ENCODE measurements at places on chromosomes 16 and 17.

DNA sequence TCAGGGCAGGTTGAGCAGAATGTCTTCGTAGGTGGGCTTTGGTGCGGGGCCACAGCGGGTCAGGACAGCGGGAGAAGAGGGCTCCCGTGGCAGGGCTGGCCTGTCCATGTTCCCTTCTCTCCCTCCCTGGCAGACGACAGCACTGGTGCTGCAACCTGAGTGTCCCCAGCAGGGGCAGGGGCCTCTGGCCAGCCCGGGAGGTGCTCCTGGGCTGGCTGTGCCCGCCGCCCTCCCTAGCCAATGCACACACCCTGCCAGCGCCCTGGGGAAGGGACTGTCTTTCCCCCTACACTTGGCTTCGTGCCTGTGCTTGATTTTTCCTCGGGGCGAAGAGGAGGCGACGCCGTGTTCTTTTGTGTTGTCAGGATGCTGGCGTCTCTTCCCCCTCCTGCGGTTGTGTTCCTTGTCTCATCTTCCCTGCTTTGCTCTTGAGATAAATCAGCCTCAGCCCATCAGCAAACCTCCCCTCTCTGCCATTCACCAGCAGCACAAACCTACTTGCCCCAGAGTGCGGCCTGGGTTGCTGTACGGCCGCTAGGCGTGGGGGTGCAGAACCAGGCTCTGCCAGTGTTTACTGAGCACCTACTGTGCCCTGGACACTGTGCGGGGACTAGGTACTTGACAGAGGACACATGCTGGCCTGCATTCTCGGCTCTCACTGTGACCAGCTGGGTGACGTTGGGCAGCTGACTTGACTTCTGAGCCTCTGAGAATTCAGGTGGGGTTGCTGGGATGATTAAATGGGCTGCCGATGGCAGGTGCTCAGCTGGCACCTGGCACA is 237.3 kb upstream of the CIBAR2 start:
- DNase-seq: peak; percentile 34

GRCh38 chr17:48107137-48108055 is at the start of gene SNX11:
TSS of gene SNX11 (plus strand) at chr17:48107766. CDS start at chr17:48112044, 4,278 bp downstream.
- DNase-seq: peak; percentile 93

DNA sequence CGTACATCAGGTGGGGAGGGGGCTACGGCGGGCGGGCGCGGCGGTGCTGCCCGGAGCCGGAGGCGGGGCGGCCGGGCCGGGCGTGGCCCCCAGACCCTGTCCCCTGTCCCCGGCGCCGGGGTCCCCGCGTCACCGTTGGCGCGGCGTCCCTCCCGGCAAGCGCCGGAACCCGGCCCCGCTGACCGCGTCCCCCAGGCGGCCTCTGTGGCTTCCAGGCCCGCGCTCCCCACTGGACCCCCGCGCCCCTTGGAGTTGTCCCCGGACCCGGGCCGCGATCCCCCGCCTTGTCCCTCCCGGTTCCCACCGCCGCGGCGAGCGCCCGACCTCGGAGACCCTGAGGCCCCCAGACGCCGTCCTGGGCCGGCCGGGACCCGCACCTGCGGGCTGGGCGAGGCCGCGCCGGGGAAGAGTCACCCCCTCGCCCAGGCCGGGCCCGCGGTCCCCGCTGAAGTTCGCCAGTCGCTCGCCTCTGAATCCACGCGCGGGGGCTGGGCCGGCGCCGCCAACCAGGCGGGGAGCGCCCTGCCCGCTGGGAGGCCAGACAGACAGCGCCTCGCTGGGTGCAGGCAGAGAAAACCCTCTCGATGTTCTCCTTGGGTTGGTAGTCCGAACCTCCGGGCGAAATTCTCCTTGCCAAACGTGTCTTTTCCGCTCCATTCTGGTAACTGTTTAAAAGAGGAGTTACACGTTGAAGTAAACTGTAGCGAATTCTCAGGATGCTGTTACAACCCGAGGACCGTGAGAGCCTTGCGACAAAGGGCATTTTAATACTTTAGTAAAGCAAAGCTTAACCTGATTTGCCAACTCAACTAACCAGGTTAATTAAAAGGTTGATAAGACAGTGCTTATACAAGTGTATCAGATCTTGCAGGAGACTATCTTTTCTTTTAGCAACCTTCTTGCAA is 761 bp downstream of the GAN start:
- DNase-seq: no peak

- no peak for DNase-seq
These were observed 173.0 kb downstream of the KATNIP start for GRCh38 chr16:27722892-27723450.

DNA sequence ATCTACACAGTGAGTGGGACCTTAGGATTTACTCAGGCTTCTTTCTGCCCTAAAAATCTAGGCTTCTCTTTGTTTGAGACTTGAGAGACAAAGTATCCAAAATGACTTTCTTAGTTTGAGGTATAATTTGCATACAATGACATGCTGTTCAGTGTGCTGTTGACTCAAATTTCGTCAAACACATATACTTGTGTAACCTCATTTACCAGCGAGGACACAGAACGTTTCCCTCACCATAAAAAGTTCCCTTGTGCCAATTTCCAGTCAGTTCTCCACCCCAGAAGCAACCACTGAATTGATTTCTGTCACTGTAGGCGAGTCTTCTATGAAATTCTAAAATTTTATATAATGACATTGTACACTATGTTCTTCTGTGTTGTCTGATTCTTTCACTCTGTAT is 68.0 kb upstream of the MAF start:
- no peak for DNase-seq

DNA sequence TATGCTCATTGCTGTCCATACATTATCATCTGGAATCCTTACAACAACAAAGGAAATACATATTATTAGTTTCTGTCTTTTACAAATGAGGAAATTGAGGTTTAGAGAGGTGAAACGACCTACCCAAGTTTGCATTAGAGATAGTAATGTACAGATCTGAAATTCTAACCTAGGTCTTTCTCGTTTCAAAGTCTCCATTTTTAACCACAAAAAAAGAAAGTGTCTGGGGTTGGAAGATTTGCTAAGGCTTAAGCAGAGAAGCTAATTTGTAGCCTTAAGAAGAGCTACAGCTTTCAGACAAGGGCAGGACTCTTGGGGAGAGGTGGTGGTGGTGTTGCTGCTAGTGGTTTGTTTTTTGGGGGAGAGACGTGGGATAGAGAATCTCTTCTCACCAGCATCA is 19.2 kb downstream of the CIITA start:
- no peak for DNase-seq

- DNase-seq: no peak
These were observed 10.7 kb downstream of the TACO1 start for GRCh38 chr17:63611354-63611753.

- no peak for DNase-seq
These were observed 33.5 kb downstream of the SRL start for GRCh38 chr16:4208341-4208751.

GRCh38 chr17:76255801-76256429 is 9.2 kb upstream of the UBALD2 start:
- DNase-seq: no peak

DNA sequence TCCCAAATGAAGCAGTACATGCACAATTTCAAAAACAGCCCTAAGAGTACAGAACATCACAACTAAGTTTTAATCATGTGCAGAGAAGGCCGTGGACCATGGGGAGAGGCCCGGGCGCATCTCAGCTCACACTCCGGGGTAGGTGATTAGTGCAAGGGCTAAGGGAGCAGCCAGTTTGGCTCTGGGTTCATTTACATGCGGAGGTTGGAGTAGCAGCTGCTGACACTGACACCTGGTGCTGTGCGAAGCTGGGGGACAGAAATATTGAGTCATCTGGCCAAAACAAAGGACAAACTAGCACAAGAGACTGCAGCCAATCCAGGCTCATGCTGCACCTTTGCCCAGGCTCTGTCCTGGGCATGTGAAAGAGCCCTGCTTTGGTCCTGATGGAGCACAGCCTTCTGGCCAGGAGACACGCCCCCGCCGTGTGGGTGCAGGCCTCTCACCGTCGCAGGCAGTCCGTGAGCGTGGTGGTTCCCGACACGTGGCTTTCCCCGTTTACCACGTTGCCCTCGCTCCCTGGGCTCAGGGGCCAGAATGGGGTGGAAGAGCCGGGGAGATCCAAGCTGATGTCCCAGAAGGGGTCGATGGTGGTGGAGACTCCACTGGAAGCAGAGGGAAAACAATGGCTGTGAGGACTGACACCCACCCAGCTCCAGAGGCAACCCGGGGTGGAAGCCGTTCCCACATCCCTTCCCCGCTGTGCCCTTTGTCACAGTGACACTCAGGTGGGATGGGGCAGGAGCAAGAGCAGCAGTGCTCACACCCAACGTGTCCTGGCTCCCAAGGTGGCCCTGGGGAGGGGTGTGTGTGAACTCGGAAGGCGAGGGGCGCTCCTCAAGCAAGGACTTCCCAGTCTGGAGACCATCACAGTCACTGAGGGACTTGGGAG is 31.9 kb downstream of the USP22 start:
- DNase-seq: no peak

GRCh38 chr17:4204190-4204589 is 59.6 kb downstream of the ANKFY1 start:
- DNase-seq: no peak

DNA sequence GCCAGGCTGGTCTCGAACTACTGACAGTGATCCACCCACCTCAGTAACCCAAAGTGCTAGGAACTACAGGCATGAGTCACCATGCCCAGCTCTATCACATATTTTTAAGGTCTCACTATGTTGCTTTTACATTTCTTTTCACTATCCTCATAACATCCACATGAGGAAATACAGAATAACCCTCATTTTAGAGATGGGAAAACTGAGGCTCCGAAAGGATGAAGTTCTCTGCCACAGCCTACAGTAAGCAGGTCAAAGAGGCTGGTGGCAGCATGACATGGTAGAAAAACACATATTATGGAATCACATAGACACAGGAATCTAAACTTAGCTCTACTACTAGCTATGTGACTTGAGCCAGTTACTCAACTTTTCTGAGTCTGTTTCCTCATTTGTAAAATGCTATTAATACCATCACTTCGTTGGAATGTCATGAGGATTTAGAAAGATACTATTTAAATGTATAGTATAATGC is 32.2 kb downstream of the APPBP2 start:
- no peak for DNase-seq

DNA sequence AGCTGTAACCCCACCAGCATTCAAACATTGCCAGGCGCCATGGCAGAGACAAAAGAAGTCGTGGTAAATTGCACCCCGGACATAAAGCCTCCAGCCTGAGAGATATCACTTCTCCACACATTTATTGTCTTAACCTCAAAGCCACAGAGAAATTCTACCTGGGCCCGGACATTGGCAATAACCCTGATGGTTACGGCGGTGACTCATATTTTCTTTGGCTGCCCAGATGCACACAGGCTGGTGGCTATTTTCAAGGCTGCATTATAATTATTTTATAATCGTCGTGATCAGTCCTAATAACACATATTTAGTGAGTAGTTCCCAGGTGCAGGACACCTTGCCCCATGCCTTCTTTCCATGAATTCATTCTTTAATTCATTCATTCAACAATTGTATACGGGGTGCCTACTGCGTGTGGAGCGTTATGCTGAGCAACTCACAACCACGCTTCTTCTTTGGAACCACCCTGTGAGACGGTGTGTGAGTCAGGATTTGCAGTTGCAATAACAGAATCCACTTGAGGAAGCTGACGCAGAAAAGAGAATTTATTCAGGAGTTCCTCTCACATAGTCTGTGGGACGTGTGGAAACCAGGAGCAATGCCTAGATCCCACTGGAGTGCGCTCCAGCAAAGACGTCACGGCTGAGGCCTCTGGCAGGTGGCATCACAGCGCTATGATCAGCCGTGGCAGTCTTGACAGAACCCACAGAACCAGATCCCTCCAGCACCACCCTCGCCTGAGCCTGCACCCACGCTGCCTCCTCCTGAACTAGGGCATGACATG is 245.7 kb downstream of the FOXL1 start:
- DNase-seq: no peak

- DNase-seq: no peak
These were observed 3.5 kb upstream of the APRT start for GRCh38 chr16:88815227-88815626.

DNA sequence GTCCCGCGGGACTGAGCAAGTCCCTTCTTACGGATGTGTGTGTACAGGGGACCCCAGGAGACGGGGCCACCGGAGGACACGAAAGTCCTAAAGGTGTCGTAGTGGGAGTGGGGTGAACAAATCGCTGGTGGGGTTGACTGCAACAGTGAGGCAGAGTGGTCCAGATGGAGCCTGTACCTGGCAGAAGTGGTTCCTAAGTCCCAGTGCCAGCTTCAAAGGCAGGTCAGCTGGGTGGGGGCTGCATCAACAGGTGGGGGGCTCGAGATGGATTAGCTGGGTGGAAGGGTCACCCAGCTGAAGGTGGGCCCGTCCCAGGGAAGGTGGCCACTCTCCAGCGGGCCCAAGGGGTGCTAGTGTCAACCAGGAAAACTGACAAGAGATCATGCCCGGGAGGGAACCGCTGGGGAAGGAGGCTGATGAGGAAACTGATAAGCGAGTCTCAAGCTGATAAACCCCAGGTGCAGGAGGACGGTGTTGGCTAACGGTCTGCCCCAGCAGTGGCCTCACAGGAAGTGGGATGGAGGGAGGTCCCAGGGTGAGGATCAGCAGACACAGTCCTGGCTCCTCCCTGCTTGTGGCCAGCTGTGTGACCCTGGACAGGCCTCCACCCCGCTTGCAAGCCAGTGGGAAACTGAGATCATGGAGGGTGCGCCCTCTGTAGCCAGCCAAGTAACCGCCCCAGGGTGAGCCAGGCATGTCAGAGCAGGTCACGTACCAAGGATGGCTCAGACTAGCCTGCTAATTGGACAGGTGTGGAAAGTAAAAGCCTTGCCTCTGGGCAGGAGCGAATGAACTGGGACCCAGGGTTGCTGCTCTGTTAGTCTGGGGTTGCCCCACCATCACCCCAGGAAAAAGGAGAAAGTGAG is 1.0 kb downstream of the ORAI3 start:
- no peak for DNase-seq

DNA sequence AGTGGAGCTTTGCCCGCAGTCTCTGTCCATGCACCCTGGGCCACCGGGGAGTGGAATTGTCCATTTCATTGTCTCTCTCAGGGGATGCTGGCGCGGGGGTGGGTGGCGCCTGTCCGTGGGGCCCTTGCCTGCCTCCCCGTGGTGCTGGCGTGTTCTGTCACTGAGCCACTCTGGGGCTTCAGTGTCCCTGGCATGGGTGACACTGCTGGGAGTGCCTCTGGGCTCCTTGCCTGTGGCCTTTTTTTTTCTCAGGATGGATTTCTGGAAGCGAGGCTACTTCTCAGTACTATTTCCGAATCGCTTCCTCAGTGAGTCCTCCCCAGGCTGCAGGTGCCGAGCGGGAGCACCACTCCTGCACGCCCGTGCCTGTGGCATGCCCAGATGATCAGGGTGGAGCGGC is 55.0 kb downstream of the PDPK1 start:
- DNase-seq: no peak

- DNase-seq: no peak
These were observed 16.3 kb upstream of the CBFA2T3 start for GRCh38 chr16:88993166-88993761.

All from NCI-H2227 treated with DMSO at 0.1 percent for 48 hours (cell line).